H1 (cell line): ENCODE measurements at places on chromosomes 3 and 15. TPM values are rescaled to one million over a fixed set of nuclear protein-coding genes. Genes with fewer than 3 reads are reported as not detected.

GRCh38 chr3:40725031-40725430 is 200.3 kb downstream of the ZNF621 start:
- DNase-seq = no peak

DNA sequence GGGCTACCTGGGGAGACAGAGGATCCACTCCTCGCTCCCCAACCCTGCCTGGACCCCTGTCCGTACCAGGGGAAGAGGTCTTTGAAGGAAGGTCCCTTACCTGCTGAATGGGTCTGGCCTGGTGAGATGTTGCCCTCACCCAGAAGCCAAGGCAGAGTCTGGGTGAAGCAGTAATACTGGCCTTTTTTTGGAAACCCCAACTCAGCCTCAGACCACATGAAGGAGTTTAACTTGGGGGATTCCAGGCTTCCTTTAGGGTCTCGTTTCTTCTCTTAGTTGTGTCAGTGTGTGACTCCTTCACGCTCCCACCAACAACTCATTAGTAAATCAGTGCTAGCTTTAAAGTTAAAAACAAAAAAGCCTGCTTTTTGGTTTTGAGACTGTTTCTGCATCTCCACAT is 45.6 kb downstream of the RTP1 start:
- no peak for DNase-seq

- DNase-seq = no peak
Observed at GRCh38 chr3:112904786-112905185, 58.1 kb upstream of the CD200R1L start.

- no peak for DNase-seq
Observed at GRCh38 chr15:48528921-48529320, 116.6 kb downstream of the FBN1 start.

DNA sequence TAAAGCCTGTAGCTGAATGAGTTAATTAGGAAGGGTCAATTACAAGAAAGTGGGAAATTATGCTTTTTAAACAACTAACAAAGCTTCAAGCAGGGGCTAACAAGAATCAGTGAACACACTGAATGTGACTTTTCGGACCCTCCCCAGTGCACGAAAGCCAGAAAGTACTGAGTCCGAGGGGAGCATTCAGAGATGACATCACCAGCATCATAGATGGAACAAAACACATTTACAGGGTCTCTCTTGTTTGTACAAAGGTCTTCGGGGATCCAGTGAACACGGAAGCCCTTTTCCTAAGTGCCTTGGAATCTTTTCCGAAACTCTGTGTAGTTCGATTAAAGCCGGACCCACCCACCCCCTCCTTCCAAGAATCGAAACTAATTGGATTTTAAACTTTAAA is 829 bp downstream of the DCP1A start:
- DNase-seq = no peak

DNA sequence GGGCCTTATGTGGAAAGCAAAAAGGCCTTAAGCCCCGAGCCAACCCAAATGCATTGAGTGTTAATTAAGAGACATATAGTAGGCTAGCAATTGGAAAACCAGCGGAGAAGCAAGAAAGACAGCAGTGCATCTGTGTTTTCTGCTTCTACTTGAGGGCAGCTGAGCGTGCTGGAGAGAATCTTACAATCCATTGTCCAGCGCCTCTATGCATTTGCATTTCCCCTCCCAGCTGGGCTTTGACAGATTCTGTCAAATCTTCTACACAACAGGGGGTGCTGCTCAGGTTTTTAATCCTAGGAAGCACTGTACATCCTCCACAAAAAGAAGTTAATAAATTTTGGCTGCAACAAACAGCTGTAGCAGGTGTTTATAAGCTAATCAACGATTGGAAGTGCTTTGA is 23.9 kb downstream of the SSR3 start:
- no peak for DNase-seq

DNA sequence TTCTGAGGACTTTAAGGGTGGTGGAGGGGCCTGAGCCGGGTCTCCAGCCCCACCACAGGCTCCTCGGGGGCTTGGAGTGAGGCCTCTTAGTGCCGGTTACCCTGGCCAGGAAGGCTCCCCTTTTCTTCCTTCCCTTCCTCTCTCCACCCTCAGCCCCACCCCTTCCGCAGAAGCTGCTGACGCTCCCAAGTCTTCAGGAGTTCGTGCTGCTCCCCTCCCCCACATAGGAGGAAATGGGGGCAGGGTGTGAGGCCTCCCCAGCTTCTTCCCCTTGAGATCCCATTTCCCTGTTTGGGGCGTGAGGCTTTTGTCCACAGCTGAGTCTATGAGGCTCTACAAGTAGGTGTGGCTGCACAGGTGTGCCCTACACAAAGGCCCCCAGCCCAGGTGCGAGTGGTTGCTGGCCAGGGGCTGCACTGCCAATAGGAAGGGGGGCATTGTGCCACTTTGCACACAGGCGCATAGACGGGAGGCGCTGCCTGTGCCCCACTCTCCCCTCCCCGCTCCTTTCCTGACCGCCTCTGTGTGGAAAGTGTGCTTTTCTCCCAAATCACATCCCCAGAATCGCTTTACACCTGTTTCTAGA is 915 bp upstream of the CALML4 start:
- DNase-seq = no peak

GRCh38 chr3:21310161-21310560 is 440.8 kb downstream of the ZNF385D start:
- no peak for DNase-seq

- DNase-seq = no peak
Observed at GRCh38 chr3:192899540-192899982, 18.1 kb downstream of the MB21D2 start.

- DNase-seq = no peak
Observed at GRCh38 chr15:65372787-65373067, 5.1 kb downstream of the IGDCC3 start.

DNA sequence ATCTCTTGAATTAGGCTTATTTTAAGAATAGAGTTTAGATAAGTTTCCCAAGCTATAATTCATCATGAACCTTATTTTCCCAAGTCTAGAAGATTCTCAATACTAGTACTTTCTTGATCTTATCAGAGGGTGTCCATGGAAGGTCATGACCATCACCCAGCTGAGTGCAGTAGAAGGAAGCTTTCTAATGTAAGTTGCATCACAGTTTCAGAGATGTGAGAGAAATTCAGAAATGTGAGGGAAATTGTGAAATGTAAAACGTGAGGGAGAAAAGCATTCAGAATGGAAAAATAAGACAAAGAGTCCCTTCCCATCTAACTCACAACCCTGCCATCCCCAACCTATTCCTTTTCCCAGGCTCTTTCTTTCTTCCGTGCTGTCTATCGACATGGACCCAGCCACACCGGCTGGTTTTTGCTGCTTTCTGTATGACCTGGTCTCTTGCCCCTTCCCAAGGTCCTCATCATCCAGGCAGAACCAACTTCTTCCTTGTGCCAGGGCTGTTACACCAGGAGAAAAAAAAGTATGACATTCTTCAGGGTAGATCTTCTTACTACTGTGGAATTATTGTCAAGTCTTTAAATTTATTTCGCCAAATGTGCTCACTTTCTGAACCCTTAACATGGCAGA is 6.7 kb downstream of the CAPN3 start:
- DNase-seq = no peak

- DNase-seq = no peak
Observed at GRCh38 chr3:129567176-129567705, 24.3 kb downstream of the H1-8 start.

DNA sequence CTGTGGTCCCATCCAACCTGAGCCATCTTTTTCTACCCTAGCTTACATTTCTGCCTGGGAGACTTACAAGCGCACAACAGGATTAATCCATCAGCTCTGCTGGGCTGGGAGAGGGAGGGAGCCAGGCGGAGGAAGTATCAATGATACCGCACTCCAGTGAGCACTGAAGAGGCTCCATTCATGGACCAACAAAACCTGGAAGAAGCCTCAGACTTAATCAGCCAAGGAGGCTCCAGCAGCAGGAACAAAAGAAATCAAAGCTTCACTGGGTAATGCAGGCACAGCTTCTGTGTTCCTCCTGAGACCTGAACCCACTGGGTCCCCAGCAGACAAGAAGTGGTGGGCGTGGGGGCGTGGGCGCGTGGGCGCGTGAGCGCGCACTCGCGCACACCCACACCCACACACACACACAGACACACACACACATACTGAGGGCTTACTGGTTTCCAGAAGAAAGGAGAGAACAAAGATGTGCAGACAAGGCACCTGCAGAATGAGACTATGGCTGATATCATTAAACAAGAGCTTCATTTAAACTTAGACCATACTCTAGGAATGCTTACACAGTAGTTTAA is 87.0 kb upstream of the BOC start:
- no peak for DNase-seq

DNA sequence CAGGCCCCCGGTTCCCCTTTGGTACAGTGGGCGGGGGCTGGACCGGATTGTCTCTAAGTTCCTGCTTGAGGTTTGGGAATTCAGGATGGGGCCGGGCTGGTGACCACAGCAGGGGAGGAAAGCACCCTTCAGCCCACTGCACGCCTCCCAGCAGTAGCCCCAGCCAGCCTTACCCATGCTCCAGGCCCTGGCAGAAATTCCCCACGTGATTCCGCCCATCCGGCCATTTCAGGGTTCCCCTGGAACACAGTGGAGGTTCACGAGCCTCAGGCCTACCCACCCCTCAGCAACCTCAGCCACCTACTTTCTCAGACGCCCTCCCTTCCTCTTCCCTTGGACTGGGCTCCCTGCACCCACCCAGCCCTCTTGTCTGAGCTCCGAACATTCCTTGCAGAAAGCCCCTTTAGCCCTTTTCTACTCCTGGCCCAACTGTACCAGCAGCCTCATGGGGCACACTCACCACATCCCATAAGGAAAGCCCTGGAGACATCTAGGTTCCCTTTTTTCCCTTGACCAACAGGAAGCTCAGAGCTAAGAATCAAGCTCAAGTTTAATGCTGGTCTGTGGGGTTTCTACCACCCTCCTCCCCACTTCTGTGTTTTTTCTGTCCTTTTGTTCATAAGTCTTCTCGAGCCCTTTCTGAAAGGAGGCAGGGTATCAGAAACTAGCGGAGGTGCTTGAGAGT is 11.5 kb downstream of the ALS2CL start:
- no peak for DNase-seq

- DNase-seq = no peak
Observed at GRCh38 chr3:21645121-21645897, 105.7 kb downstream of the ZNF385D start.

GRCh38 chr15:92377083-92377789 is 16.4 kb upstream of the ST8SIA2 start:
- no peak for DNase-seq

ROBO1 gene
- total RNA-seq = 91.0 and 93.6 TPM in 2 replicates

IL12A gene
- 0.41 and 0.82 TPM in 2 replicates for total RNA-seq

PARP15 gene
- 0.21 and 0.37 TPM in 2 replicates for total RNA-seq

TUSC7 gene
- not detected in 2 replicates for total RNA-seq

EEF1AKMT4 gene
- 9.3 and 9.6 TPM in 2 replicates for total RNA-seq

ETFA gene
- total RNA-seq = 90.0 TPM in 2 replicates

LRTM1 gene
- not detected in 2 replicates for total RNA-seq

GOLGA6L10 gene
- total RNA-seq = 3.7 and 4.0 TPM in 2 replicates
